ENCODE measurements at places on chromosomes 3 and 15. TPM values are rescaled to one million over a fixed set of nuclear protein-coding genes. Genes with fewer than 3 reads are reported as not detected.

DNA sequence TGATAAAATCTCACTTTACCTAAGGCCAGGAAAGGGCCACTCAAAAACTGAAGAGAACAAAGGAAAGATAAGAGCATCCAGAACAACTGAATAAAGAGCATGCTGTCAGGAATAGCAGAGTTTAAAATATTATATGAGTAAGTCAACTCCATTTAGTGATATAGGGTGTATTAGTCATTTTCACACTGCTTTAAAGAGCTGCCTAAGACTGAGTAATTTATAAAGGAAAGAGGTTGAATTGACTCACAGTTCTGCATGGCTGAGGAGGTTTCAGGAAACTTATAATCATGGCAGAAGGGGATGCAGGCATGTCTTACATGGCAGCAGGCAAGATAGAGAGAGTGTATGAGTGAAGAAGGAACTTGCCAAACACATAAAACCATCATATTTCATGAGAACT is 778.0 kb upstream of the NECTIN3 start:
- H3K4me3 ChIP-seq = no peak overlapping the region
- H3K36me3 ChIP-seq = no peaks in the 10 kb centered on the region
- DNase-seq = no peak
- no peaks in the 10 kb centered on the region for H3K27me3 ChIP-seq

DNA sequence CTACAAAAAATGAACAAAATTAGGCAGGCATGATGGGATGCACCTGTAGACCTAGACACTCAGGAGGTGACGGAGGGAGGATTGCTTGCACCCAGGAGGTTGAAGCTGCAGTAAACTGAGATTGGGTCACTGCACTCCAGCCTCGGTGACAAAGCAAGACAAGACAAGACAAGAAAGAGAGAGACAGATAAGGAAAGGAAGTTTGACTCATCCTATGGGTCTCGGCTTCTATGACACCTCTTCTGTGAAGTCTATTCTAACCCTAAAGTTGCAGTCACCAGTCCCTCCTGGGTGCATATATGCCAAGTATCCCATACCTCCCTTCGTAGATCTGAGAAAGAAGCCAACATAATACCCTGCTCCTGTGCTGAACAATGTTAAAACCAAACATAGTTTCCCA is 7.9 kb upstream of the ZMAT3 start:
- no peaks in the 10 kb centered on the region for H3K4me1 ChIP-seq
- no peak overlapping the region for H3K27ac ChIP-seq
- no peak overlapping the region for H3K4me3 ChIP-seq
- no peaks in the 10 kb centered on the region for H3K36me3 ChIP-seq

DNA sequence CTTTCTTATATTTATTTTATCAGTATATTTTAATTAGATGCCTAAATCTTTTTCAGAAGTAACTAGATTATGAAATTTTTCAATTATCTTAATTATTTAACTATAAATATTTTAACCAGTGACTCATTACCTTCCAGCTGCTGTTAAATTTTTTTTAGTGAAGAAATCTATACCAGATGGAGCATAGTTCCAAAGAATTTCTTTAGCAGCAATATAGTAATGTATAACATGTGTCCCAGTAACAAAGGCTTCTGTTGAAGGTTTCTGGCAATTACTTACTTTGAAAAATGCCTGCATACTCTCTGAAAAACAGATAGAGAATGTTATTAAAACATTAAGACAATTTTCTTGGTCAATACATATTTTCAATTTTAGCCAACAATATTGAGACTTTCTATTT is 45.1 kb upstream of the CP start:
- no peak overlapping the region for H3K4me3 ChIP-seq
- DNase-seq = no peak

DNA sequence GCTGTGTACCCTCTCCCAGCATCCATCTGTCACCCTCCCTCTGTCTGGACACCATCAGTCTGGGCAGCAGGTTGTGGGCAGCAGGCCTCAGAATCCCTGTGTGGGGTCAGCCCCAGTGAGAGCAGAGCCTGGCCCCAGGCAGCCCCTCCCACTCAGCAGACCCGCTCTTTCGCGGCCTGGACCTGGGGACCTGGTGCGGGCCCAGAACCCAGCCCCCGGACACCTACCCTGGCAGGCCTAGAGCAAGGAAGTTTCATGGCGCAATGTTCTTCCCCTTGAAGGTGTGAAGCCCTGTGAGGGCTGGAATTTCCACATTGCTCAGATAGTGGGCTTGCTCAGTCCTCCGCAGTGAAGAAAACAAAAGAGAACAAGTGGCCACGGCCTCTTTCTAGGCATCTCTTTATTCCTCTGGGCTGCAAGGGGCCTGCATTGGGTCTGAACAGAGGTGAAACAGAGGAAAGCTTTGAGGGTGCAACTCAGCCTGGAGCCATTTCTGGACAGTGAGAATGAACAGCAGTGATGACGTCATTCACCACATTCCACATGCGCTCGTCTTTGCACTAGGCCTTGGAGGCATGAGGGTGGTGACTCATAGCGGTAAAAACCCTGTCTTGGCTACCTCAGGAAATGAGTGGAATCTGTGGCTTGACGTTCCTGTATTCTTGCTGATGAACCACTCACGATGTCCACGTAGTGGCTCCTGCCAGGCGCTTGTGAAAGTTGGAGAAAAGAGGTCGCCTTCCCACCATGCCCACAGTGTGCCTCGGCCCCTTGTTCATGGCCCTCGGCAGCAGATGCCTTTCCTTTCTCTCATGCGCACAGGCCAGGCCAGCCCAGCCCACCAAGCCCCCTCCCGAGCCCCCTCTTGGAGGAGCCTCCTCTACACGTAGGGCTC is 66.1 kb downstream of the SLC30A4 start:
- H3K4me3 ChIP-seq = no peak overlapping the region
- H3K4me1 ChIP-seq = peaks cover 10% of the 10 kb centered on the region
- no peaks in the 10 kb centered on the region for H3K36me3 ChIP-seq

GRCh38 chr15:63912061-63912615 is 78.4 kb upstream of the HERC1 start:
- no peaks in the 10 kb centered on the region for H3K27me3 ChIP-seq
- no peak overlapping the region for H3K4me3 ChIP-seq
- H3K4me1 ChIP-seq = peaks cover 26% of the 10 kb centered on the region
- no peaks in the 10 kb centered on the region for H3K36me3 ChIP-seq

ISLR gene
- total RNA-seq = 204 TPM

EPHB3 gene
- 4.5 TPM for total RNA-seq
